SIG-M5 (cell line): ENCODE measurements at places on chromosomes 11 and 22.

- DNase-seq, result peak; percentile 3
Observed at GRCh38 chr11:13335319-13335718, 57.7 kb downstream of the BMAL1 start.

DNA sequence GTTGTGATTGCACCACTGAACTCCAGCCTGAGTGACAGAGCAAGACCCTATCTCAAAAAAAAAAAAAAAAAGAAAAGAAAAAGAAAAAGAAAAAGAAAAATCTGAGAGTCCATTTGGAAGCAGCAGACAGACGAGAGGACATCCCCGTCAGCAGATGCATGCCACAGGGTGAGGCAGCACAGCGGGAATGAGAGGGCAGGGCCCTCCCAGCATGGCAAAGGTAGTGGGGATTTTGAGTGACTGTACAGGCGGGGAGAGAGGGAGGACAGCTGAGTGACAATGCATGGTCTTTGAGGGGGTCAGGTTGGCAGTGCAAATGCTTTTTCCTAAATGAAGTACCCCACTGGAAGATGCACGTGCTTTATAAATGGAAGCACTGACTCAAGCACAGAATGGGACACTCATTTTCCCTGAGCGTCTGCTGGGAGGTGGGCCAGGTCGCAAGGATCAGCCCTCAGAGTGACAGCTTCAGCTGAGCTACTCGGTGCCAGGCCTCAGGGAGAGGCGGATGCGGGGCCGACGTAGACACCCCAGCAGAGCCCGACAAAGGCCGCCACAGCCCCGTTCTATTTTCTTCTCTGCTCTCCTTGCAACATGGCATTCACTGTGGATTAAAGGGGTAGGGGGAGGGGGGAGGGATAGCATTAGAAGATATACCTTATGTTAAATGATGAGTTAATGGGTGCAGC is 113.5 kb downstream of the SHANK2 start:
- no peak for DNase-seq

DNA sequence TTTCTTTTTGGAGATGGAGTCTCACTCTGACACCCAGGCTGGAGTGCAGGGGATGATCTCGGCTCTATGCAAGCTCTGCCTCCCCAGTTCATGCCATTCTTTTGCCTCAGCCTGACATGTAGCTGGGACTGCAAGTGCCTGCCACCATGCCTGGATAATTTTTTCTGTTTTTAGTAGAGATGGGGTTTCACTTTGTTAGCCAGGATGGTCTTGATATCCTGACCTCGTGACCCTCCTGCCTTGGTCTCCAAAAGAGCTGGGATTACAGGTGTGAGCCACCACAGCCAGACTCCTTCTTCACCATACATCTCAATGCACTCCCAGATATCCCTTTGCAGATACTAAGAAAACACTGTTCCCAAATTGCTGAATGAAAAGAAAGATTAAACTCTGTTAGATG is 224.3 kb downstream of the OR4A5 start:
- no peak for DNase-seq

- DNase-seq, result no peak
Observed at GRCh38 chr11:44496391-44496790, 69.1 kb upstream of the CD82 start.

- no peak for DNase-seq
Observed at GRCh38 chr22:41925783-41926460, 684 bp downstream of the TNFRSF13C start.
